ENCODE measurements at places on chromosomes 4 and X.

GRCh38 chr4:176778063-176778462, 14.7 kb downstream of the VEGFC start:
- no peak for DNase-seq

DNA sequence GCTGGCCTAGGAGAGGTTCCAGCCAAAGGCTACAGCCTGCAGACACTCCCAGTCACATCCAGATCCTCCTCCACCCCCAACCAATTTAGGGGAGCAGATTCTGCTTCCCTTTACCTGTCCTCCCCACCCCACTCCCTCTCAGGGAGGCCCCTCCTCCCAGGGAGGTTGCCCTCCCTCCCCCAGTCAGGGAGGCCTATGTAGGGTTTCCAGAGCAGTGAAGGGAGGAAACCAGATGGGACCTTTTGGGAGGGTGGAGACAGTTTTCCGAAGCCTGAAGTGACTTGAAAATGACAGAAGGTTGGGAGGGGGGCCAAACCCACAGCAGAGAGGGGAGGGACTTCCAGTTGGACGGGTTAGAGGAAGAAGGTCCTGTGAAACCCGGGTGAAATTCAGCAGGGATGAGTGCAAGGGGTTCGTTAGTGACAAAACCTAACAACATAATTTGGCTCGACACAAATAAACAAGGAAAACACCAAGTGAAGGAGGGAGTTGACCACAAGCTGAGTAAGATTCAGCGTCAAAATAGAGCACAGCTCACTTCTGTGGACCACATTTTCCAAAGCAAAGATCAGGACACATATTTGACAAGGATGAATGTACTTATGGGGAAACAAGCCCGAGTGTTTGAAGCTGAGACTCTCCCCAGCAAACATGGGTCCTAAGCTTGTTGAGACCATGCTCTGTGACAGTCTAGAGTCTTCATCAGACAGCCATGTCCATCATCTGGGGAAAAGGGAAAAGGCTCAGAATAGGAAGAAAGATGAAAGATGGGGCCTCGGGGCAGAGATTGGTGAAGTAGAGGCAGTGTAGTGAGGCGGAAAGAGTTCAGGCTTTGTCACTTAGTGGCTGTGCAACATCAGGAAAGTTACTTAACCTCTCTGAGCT, 46.4 kb downstream of the PRPS1 start:
- DNase-seq: no peak

DNA sequence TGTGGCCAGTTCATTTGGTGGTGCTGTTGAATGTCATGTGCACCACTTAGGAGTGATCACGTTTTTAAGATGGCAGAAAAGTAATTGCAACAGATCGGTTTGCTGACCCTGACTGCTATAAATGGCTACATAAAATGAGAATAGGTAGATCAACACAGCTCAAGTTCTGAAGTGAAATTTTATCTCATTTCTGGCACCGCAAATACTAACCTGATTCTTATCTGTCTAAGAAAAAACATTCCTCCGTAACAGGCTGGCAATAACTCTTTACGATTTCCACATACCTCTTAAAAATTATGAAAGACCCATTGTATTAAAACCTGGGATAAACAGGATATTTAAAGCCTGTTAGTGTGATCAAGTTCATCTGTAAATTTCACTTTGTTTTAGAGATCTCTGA, 387.5 kb downstream of the PDGFC start:
- DNase-seq: no peak

DNA sequence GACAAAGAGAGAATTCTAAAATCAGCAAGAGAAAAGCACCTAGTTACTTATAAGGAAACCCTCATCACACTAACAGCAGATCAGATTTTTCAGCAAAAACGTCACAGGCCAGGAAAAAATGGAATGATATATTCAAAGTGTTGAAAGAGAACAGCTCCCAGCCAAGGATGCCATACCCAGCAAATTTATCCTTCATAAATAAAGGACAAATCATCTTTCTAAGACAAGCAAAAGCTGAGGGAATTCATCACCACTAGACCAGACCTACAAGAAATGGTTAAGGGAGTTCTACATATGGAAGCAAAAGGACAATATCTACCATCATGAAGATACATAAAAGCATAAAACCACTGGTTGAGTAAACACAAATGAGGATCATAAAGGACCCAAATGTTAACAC, 53.6 kb downstream of the MANBA start:
- DNase-seq: no peak

DNA sequence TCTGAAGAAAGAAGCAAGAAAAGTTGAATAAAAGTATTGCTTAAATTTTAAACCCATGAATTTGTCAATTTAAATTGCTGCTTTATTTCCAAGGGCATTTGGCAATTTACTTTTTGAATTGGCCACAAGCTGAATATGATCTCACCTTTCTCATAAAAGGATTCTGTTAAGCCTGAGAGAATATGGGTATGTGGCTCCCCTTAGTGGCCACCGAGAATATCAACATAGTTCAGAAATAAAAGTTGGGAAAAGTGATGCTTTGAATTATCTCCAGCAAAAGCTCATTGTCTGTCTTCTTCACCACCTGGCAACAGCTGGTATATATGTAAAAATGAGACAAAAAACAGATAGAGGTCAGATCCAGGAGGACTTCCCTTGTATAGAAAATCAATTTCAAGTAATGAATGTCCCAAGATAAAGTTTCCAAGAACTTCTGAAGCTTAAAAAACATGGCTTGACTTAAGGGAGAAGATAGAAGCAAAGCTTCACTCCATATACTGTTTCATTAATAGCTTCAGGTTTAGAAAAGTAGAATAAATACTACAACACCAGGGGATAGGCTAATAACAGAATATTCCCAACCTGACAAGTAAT, 290.7 kb upstream of the FAM241A start:
- no peak for DNase-seq

DNA sequence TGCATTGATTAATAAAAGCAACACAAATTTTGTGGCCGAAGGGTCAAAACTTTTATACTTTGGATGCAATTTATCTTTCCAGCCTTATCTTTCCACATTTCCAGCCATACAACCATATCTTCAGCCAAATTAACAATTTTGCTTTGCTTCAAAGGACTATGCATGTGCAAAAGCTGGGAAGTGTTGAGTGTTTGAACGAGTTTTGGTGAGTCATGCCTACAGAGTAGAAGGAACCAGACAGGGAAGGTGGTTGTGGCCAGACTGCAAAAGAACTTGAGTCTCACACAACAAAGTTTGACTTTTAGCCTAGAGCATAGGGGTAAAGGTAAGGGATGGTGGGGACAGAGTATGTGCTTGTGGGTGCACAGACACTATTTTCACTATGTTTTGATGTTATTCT, 53.0 kb upstream of the GABRA2 start:
- DNase-seq: no peak

GRCh38 chrX:55874807-55875206, 157.3 kb downstream of the RRAGB start:
- DNase-seq: no peak

DNA sequence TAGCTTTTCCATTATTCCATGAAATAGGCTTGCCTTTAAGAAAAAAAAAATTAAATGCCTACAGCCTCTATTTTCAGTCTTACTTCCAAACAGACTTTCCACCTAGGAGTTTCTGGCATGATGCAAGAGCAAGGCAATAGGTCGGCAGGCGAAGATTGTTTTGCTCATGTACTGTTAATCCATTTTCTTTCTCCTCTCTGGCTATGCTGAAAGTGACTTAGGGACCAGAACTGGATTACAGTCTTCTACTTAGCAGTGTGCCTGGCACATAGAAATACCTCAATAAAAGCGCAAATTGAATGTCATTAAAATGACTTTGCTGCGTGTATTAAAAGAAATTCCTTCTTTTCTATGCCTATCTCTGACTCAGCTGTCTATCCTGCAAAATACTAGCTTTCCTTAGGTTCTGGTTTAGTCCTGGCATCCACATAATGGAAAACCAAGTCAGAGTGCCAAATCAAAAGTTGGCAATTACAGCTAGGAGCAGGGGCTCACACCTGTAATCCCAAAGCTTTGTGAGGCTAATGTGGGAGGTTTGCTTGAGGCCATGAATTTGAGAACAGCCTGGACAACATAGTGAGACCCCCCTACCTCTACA, 51.9 kb downstream of the CC2D2A start:
- no peak for DNase-seq

DNA sequence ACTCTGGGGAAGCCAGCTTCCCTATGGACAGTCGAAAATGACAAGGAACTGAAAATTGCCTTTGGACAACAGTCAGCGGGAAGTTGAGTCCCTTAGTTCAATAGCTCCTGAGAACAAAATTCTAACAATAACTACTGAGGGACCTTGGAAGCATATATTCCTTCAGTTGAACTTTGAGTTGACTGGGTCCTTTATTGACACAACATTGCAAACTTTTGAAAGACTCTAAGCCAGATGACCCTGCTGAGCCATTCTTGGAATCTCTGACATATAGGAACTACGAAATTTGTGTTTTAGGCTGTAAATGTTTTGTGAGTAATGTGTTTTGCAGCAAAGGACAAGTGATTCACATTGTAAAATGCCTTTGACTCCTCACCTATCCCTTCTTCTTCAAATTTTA, 548.8 kb upstream of the LCORL start:
- DNase-seq: no peak
